ENCODE measurements at places on chromosomes 7 and 10.

DNA sequence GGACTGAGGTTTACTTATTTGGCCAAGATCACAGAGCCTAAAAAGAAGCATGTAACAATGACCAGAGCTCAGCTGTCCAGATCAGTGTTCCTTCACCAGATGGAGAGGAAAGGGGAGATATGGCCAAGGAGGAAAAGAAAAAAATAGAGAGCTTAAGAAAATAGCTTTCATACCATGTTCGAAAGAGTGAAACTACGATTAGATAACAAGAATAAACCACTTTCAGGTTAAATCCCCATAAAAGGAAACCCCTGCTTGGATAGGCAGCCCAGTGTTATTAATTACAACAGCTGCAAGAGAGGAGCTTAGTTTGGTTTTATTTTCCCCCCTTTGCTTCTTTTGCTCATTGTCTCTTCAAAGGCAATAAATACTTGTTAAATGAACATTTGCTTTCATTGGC lies 160.8 kb downstream of the ZNF438 start:
- no peak for DNase-seq

DNA sequence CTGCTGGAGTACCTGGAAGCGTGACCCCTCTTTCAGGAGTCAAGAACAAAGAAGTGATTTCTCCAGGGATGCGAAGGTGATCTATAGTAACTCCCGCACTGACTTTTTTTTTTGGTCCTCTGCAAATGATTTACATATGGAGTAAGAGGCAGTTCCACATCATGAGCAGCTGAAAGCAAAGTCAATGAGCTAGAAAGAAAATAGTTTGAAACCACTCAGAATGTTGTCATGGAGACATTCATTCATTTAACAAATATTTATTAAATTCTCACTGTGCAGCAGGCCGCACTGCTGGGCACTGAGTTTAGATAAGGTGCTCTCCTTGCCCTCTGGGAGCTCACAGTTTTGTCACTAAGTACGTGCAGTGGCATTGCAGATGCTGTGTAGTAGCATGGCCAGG lies 206.7 kb downstream of the CAMK1D start:
- DNase-seq = no peak

DNA sequence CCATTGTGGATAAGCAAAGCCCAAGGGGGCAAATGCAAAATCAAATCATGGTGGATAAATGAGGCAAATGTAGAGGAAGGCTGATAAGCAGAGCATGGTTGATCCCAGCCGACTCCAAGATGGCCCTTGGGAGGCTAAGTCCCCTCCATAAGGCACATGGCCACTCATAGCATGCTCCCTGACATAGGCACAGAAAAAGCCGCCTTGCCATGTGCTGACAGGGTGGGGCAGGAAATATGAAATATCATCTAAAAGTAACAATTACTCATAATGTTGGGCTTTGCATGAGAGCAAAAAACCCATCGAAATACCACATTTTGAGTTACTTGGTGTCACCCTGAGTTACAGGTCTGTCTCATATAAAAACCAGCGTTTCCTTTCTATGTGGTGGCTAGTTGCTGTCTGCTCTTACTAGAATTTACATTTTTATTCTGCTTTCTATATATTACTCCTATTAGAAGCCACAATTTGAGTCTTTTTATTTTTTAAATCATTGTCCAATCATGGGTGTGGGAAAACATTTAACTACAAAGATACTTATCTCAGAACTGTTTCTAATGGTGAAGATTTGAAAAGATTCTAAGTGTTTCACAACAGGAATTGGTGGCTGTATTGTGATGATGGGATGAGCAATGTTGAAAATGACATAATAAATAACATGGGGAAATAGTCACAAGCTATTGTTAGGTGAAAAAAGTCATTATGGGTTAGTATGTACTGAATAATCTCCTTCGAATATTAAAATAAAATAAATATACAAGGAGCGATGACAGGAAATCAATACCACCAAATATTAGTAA lies 102.7 kb downstream of the CUBN start:
- DNase-seq = no peak

DNA sequence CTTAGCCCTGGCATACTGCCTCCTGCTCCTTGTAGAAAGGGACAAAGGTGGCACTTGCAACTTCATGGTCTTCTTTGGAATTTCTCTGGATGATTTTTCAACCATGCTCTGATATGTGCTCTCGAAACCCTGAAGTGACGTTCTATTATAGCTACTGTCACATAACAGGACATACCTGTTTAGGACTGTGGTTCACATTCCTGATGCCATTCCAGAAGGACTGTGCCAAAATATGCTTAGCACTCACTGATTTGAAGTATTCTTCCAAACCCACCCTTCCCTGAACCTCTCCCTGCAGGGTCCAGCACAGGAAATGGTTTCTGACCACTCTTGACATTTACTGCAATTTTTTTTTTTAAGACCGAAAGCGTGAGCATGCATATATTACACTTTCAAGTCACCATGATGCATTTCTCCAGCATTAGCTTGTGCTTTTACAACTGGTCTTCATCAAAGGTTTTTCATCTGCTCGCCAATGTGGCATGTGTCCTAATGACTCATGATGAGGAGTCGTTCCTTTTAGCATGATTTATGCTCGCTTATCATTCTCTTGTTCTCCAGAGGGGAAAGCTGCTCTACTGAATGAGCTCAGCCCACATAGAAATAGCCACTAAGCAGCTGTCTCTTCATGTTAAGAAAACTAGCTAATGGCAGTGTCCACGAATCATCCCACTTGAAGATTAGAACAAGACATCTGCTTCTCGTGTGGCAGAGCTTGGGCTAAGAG lies 135.2 kb downstream of the ADAM12 start:
- no peak for DNase-seq

DNA sequence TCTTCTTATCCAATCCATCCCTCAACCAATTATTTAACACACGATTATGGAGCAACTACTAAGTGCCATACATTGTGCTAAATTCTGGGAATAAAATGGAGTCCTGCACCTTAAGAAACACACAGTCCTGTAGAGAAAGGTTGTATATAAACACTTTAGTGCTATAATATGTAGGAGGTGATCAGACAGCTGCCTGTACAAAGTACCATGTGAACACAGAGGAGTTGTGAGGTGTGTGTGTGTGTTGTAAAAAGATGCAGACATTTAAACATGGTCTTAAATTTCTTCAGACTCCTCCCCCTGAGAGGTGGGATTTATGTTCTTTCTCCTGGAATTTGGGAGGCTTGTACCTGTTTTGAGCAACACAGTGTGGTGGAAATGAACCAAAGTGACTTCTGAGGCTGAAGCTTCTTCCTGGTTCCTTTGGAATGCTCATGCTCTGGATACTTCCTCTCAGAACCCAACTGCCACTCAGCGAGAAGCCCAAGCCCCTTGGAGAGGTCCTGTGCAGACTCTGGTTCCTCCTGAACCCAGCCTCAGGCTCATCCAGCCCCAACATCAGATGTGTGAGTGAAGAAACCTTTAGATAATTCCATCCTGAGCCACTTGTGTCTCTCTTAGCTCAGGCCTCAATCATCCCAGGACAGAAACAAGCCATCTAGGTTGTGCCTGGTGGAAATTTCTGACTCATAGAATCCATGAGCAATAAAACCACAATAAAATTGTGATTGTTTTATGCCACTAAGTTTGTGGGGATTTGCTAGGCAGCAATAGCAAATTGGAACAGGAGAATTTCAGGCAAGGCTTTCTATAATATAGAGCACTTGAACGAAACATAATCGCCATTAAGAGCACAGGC lies 161.2 kb upstream of the FAM3C start:
- DNase-seq = no peak

DNA sequence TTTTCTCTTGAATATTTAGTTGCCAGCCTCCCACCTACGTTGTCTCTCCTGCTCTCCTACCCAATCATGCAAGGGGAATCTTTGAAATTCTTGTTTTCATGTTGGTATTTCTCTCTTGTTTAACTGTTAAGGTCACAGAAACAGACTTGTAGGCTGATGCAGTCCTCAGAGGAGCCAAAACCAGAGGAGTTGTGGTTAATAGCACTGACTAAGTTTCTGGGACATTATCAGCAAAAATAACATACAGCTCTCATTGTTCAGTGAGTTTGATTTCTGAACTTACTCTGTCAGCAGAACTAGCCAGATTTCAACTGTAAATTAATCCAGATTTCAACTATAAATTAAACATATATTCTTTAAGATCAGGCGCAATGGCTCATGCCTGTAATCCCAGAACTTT lies 11.1 kb upstream of the CUL1 start:
- DNase-seq = no peak

DNA sequence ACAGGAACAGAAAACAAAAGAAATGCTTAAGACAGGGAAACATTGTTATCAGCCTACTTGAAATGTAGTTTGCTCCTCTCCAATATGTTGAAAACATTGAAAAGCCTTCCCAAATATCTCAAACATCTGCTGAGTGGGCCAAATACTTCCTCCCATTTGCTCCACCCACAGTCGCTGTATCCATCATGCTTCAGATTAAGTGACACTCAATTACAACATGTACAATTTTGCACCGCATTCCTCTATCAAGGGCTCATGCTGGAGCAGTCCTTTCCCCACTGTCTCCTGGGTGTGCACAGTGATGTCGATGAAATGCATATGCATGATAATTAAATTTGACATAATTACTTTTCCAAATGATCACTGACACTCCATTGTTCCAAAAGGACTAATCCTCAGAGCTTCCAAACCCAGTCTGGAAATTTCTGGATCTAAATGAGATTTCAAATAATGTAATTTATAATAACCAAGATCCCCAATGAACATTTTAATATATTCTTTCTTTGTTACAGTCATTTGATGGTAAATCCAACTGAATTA lies 604.6 kb downstream of the GRID1 start:
- DNase-seq = no peak

- no peak for DNase-seq
These were observed 47.9 kb upstream of the IGFBP3 start for GRCh38 chr7:45968856-45969541.

DNA sequence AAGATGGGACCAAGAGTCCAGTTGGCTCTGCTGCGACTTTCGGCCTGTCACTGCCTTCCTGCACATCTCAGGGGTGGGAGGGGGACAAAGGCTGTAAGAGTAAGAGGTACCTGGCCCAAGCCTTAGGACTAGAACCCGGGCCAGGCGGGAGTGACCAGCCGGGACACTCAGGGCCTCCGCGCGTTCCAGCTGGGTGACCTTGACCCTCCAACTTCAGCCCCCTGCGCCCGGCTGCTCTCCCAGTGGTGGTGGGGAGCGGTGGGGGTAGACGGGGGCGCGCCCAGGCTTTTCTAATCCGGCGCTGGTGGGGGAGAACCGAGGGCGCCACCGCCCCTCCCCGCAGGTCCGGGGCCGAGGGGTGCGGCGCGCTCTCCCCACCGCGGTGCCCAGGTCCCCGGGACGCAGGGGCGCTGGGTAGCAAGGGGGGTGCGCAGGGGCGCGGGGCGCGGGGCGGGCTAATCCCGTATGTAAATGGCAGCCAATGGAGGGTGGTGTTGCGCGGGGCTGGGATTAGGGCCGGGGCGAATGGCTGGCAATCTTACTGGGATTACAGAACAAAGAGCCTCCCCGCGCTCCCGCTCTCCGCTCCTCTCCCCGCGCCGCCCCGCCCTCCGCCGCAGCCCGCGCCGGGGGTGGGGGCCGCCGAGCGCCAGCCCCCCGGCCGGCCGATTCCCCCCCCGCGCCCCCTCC lies at the start of gene GTF2IRD1:
TSS of gene GTF2IRD1 (plus strand) at position 585 of the 690 bp plus-strand sequence. CDS start 54,175 bp downstream, outside the sequence.
- no peak for DNase-seq

- DNase-seq = no peak
These were observed 34.2 kb upstream of the ANKRD2 start for GRCh38 chr10:97538411-97538810.

DNA sequence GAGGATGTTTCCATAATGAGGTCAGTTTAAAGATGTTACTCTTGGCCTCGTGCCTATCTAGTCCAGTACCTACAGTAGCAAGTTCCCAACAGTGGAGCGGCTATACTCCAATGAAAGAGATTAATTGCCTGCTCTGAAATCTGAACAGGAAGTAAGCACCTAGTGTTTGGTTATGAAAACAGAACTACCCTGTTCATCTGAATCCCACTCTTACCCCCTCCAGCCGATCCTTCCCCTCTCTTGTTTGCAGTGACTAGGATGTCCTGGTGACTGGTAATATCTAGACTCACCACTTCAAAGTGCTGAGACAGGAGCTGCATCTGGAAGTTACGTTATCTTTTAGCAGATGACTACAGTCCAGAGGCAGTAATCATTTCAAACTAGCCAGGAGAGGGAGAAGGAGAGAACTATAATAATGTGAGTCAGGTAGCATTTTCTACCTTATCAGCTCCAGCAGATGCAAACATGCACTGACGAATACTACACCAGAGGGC lies 666.7 kb upstream of the NRP1 start:
- DNase-seq = no peak

- DNase-seq = peak; percentile 74
These were observed 873 bp downstream of the GTF2I start for GRCh38 chr7:74658178-74659004.

- no peak for DNase-seq
These were observed 70.2 kb upstream of the CUX1 start for GRCh38 chr7:101747053-101747878.

DNA sequence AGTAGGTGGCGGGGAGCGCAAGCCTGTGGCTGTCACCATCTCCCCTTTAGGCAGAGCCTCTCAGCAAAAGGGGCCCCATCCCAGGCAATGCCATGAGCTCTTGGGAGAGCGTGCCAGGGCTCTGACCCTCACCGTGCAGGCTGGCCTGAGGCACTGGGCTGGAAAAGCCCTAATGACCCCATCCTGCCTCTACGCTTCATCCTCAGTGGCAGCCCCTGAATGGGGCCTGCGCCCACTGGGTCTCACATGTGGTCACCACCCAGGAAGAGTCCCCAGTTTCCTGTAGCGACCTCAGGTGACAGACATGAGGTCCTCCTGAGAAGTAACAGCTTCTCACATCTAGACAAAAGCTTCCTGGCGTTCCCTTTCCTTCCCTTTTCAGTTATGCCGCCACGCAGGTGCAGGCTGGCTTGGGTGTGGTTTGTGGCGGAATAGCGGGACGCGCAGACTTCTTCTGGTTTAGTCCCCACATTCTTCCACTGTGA lies 59.2 kb downstream of the CLEC2L start:
- DNase-seq = no peak

- no peak for DNase-seq
These were observed 20.5 kb upstream of the FAM13C start for GRCh38 chr10:59382831-59383295.

- no peak for DNase-seq
These were observed 16.0 kb downstream of the MRPS33 start for GRCh38 chr7:140998715-140999114.

DNA sequence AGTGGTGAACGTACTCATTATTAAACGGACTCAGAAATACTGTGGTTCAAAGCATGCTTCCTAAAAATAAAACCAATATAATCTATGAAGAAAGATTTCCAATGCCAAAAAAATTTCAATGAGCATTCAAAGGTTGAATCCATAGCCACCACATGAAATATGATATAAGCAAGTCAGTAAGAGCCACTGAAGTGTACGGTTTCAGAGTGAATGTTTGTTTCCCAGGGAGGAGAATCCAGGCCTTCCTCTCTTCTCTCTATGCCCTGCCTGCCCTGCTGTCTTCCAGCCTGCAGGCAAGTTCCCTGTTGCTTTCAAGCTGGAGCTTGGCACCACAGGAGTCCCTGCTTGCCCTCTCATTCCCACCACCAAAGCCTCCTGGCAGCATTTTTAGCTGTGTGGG lies 1171.6 kb upstream of the C7orf33 start:
- DNase-seq = no peak

- no peak for DNase-seq
These were observed 39.6 kb downstream of the STARD3NL start for GRCh38 chr7:38217672-38218071.

- DNase-seq = no peak
These were observed 192.6 kb upstream of the CCDC6 start for GRCh38 chr10:60098677-60099601.

Data from stimulated activated CD8-positive, alpha-beta memory T cell treated with anti-CD3 and anti-CD28 coated beads, Interleukin-7, amount 100 ng/mL, for 1 hour (primary cell).